ENCODE measurements at places on chromosomes 2 and 18.

- no peak for DNase-seq
These were observed 75.8 kb downstream of the ASAP2 start for GRCh38 chr2:9282128-9283112.

DNA sequence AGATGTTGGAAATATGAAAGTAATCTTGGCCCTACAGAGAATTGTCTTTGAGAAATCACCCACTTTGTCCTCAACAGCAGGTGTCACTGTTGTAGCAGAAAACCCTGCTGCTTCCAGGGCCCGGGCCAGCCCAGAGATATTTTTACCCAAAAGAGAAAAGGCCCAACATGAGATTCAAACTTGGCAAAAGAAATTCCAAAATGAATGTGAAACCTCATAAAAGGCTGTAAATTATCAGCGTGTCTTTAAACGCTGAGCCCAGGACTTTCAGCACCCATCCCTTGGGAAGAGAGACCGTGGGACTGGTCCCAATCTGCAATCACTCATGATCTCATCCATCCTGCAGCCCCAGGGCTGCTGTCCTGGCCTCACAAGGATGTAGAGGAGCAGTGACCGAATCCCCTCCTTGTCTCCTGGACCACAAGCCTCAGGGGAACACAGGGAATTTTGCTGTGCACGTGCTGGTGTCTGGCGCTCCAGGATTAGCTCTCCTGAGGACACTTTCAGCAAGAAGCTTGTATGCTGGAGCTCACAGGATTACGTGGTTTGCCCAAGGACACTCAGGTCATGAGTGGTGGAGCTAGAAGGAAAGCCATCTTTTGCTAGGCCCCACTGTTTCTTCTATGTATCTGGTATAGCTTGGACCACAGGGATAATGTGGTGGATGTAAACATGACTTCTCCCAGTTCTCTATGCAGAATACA is 202.1 kb downstream of the RNF144A start:
- DNase-seq, result no peak

DNA sequence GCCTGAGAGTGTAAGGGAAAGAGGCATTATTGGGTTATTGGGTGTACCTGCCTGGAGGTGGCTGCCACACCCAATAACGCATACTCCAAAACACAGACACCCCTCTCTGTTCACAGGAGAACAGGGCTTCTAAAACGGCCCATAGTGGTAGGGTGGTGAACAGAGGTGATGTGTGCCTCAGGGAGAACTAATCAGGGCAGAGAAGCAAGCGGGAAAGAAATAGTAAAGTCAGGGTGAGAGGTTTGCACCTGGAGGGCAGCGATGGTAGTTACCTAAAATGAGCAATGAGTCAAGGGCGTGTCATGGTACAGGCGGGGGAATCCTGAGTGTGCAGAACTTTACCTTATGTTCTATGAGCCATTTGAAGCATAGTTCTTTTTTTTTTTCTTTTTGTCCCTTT is 21.6 kb upstream of the VPS4B start:
- no peak for DNase-seq

DNA sequence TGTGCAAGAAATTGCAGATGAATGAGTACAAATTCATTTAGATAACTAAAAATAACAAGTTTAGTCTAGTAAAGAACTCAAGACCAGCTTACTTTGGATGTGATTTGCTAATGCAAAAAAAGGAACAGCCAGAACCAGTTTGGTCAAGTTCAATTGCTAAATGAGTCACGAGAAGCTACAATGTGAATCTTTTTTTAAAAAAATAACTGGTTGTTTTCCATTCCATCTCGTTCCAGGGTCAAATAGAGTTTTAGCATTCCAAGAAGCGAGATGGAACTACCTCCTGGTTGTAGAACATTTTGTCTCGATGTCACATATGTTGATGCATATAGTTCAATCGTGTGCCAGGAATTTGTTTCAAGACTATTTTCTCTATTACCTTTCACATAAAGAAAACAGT is 65.0 kb upstream of the IKZF2 start:
- DNase-seq, result no peak

DNA sequence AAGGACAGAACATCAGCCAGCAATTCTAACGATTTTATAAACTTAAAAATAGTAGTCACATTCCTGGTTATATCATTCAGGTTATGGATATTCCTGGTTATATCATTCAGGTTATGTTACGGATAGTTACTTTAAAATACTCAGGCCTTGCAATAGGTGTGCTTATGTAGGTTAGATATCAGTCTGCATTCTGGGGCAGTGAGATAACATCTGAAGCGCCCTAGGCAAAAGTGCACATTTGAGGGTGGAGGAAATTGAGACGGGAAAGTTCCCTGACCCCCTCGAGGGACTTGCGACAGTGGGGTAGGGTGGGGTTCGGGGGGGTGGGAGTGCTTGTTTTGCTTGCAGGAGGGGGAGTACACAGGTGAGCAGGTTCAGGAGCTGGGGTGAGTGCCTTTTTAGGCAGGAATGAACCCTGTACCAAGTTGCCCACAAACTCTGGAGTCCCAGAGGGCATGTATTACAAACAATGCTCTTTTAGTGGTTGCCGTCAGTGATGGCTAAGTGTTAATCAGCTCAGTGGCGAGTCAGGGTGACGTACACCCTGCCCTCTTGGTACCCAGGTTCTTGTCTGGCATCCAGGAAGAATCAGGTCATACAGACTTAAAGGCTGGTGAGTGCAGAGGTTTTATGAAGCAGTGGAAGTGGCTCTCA is 31.8 kb downstream of the CREG2 start:
- no peak for DNase-seq

DNA sequence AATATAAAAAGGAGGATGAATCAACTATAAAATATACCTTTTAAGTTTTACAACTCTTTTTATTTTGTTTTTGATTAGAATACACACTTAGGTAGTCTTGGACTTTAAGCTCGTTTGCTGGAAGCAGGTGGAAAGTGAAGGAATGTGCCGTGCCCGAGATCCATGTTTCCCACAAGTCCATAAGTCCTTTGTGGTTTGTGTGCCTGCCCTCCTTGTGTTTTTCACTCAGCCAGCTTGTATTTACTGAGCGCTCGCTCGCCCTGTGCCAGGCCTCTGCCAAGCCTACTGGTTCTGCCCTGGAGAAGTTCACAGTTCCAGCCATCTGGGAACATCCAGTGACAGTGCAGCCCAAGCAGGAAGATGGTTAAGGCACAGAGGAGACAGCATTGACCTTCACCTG is 142.6 kb downstream of the MGAT5 start:
- DNase-seq, result no peak

- no peak for DNase-seq
These were observed 62.4 kb upstream of the TCF4 start for GRCh38 chr18:55650363-55650870.

- DNase-seq, result no peak
These were observed 155.4 kb downstream of the ASB1 start for GRCh38 chr2:238582159-238582558.

- peak; percentile 70 for DNase-seq
These were observed 33.2 kb upstream of the FOSL2 start for GRCh38 chr2:28359222-28360057.

GRCh38 chr2:225456619-225457260 is 57.2 kb downstream of the NYAP2 start:
- DNase-seq, result no peak

- no peak for DNase-seq
These were observed 143.3 kb downstream of the HDAC4 start for GRCh38 chr2:239257511-239257937.

DNA sequence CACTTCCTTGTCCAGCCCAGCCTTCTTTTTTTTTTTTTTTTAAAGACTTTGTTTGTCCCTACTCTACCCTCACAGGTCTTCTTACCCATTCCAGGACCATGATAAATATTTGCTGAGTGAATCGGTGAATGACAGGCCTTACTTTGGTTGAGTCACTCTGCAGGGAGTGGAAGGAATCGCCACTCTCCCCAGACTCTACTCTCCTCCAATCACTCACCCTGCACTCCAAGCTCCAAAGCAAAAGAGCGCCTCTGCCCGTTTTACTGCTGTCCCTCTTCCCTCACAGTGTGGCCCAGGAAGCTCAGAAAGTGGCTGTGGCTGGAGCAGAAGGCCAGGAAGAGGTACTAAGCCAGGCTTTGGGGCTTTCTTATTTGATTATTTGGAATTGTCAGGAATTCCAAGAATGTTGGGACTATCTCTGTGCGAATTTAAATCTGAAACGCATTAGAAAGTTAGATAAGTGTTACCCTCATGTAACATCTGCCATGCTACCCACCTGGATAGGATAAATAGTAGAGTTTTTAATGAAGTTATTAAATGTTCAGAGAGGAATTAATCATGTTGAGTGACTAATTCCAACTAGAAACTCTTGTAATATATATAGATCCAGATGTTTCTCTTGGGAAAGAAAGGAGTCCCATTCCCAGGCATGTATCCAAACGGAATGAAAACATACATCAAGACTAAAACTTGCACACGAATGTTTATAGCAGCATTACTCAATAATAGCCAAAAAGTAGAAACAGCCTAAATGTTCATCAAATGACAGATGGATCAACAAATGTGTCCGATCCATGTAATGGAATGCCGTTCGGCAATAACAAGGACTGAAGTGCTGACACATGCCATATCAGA is 43.0 kb upstream of the CHMP1B start:
- no peak for DNase-seq

DNA sequence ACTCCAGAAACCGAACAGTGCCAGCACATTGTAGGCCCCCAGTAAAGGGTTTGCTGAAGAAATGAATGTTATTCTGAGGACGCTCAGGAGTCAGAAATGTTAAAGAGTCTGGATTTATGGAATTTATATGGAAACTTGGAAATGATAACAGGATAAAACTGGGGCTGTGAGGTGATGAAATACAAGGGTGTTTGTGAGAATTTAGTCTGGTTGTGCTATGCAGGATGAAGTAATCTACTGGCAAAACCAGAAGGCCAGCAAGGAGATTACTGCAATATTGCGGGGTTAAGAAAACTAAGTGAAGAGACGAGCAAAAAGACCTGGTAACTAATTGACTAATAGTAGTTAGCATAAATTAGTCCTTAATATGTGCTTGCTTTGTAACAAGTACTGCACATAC is 467.8 kb downstream of the ZEB2 start:
- no peak for DNase-seq

- DNase-seq, result no peak
These were observed 638.7 kb downstream of the ZEB2 start for GRCh38 chr2:143881246-143881645.

GRCh38 chr2:30565851-30566358 is 118.9 kb downstream of the LCLAT1 start:
- no peak for DNase-seq

DNA sequence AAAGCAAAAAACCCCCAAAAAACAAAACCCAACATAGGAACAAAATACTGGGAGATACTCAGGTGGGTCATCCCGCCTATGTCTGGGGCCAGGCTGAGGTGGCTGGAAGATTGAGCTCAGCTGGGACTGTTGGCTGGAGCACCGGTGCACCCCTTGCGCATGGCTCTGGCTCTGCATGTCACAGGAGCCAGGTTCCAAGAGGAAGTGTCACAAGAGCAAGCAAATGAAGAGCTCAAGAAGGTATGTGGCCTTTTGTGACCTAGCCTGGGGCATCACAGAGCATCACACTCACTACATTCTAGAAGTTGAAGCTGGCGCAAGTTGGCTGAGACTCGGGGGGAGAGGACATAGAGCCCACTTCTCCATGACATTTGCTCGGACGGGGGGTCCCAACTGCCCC is 40.6 kb downstream of the PDCL3 start:
- DNase-seq, result no peak

GRCh38 chr2:105595536-105595935 is 149.2 kb upstream of the NCK2 start:
- no peak for DNase-seq
